Stimulated activated CD4-positive, alpha-beta T cell treated with anti-CD3 and anti-CD28 coated beads, Interleukin-2, amount 100 ng/mL, for 48 hours (primary cell): ENCODE measurements at places on chromosomes 7 and 10.

DNA sequence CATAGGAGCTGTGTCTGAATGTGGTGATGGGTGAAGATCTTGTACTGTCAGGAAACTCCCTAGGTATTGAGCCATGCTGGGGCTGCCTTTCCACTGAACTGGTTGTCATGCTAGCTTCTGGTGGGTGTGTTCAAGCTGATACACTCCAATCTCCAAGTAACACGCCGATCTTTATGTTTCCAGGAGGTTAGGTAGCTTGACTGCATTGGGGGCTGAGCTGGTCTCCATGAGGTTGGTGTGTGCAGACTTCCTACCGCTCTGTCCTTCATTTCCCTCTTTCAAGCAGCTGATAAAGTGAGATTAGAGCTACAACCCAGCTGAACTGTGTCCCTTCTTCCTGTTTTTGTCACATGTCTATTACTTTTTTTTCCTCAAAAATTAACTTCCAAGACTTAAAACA, 265.5 kb downstream of the ANKRD30A start:
- DNase-seq, result no peak

GRCh38 chr7:44193011-44193802, 4.0 kb upstream of the GCK start:
- DNase-seq, result no peak

DNA sequence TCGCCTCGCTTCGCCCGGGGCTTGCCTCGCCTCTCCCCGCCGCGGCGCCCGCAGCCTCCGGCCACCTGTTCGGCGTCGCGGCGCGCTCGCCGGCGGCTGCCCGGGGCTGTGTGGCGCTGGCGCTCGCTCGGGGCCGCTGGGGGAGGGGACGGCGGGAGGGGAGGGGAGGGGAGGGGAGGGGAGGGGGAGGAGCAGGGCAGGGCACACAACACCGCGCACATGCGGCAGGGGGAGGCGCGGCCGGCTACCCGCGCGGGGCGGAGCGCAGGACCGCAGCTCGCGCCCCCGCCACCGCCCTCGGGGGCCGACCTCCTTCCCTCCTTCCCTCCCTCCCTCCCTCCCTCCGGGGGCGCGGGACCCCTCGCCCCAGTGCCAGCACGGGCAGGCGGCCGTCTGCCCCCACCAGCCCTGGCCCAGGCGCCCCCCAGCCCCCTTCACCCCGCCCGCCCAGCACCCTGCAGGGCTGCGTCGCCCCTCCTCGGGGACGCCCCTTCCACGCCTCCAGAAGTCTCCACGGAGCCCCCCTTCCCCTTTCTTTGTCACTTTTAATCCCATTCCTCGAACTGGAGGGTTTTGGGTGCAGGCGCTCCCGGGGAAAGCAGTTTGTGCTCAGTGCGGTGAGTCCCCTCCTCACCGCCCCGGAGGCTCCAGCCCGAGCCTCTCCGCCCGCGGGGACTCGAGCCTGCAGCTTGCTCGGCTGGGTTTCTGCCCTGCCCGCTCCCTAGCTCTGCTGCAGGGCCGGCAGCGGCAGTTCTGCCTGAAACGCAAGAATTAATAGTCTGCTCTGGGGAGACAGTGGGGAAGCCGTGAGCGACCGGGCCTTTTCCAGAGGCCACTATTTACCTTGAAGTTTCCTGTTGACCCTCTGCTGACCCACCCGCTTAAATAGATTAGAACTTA, at the start of gene PARD3:
PARD3 (minus strand) TSS at position 112 of the 900 bp plus-strand sequence. CDS start 301 bp downstream, outside the sequence.
- no peak for DNase-seq

GRCh38 chr7:754531-755412, 27.7 kb upstream of the PRKAR1B start:
- no peak for DNase-seq

DNA sequence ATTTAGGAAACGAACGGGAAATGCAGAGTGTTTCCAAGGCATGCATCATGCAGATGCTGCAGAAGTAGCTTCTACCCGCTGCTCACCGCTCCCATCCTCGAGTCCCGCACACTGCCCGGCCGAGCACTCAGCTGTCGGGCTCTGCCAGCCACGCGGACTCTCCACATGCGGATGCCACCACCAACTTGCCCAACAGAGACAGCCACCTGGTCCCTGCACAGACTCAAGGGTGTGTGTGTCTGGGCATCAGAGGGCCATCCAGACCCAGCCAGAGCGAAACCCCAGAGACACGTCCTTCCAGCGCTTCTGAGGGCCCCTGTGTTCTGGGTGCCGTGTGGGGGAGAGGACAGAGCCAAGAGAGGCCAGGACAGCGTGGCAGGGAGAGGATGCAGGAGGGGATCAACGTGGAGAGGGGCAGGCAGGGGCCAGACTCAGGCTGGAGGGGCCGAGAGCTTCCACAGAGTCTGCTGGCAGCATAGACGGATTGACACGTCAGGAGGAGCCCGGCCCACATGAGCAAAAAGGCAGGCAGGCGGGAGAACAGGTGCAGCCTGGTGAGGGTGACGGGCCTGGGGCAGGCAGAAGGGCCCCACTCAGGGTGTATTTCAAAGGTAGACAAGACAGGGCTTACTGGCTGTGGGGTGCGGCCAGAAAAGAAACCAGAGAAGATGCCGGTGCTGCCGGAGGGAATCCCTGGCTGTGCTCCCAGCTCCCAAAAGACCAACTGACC, 18.3 kb downstream of the GPER1 start:
- no peak for DNase-seq

DNA sequence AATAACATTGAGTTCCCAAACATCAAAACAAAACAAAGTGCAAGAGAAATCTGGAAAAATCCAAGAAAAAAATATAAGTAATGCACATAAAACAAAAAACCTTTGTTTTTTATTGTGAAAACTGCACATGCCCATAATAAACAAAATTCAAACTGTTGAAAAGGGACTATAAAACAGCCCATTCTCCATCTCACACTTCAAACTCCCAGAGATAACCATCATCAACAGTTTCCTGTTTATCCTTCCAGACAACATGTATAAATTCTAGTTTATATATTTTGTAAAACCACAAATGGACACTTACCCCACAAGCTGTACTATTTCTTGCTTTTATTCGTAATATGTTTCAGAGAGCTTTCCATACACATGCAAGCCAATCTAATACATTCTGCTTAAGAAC, 79.3 kb downstream of the DPY19L1 start:
- DNase-seq, result no peak

DNA sequence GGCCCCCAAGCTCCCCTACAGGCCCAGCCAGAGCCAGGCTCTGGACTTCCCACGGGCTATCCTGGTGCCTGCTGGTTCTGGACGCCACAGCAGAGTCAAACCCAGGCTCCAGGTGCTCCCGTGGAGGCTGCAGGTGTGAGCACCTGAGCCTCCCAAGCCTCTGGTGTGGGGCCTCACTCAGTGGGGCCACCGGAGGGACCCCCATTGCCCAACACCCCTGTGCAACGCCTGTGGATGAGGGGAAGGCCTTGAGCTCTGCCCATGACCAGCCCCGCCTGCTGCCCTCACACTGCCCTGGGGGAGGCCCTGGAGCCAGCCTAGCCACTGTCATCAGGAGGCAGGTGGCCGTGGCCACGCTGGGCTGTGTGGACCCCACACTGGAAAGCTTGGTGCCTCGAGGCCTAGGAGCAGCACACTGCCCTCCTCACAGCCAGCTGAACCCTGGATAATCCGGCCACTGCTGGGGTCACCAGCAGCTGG, 229.3 kb downstream of the MAD1L1 start:
- DNase-seq, result no peak

DNA sequence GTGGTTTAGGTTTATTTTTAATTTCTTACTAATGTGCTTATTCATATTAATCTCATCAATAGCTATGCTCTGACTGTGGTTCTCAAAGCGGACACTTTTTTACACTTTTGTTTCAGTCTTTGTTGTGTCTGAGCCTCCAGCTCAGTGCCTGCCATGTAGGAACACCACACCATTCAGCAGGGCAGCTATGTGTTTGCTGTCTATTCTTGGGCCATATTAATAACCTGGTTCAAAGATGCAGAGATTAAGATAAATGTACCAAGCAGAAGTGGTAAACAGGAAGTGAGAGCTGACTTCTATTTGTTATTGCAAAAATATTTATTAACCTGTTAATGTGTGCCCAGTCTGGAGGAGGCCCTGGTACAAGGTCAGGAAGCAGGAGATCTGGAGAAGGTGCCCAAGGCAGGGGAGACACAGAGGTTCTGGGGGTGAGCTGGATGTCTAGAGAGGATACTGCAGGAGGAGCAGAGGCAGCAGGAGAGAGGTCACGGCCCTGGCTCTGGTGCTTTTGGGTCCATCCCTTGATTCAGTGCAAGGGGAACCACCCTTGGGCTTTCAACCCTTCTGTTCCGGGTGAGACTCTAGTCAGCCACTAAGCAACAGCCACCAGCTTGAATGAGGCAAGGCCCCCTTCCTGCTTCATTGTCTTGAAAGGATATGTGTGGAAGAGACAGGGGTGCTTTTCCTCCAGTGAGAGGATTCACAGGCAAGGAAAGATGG, 1.9 kb downstream of the TBXAS1 start:
- no peak for DNase-seq

DNA sequence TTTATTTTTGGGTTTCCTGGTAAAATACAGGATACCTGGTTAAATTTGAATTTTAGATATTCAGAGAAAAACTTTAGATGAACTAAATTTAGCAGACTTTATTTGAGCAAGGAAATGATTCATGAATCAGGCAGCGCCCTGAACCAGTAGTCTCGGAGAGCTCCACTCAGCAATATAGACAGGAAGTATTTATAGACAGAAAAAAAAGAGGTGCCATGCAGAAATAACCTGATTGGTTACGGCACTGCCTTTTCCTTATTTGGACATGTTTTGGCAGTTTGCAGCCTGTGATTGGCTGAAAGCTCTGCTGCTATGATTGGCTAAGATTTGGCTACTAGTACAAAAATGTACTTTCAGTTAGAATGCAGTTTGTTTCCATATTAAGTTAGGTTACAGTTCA, 198.3 kb upstream of the DKK1 start:
- no peak for DNase-seq

- DNase-seq, result no peak
Observed at GRCh38 chr7:155725006-155725355, 80.5 kb downstream of the RBM33 start.

DNA sequence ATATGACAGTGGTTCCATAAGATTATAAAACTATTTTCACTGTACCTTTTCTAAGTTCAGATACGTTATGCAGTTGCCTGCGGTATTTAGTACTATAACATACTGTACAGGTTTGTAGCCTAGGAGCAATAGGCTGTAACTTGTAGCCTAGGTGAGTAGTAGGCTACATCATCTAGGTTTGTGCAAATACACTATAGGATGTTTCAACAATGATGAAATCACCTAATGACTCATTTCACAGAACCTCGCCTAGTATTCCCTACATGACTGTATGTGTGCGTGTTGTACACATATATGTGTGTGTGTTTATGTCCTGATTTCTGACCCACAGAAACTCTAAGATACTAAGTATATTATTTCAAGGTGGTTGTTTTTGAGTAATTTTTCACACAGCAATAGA, 139.0 kb downstream of the HERPUD2 start:
- DNase-seq, result no peak
